ENCODE measurements at places on chromosomes 2 and 18.

- peak; percentile 91 for DNase-seq
These were observed 100.9 kb upstream of the NEUROD1 start for GRCh38 chr2:181781078-181781786.

GRCh38 chr18:28080876-28081300, 96.0 kb downstream of the CDH2 start:
- DNase-seq: no peak

DNA sequence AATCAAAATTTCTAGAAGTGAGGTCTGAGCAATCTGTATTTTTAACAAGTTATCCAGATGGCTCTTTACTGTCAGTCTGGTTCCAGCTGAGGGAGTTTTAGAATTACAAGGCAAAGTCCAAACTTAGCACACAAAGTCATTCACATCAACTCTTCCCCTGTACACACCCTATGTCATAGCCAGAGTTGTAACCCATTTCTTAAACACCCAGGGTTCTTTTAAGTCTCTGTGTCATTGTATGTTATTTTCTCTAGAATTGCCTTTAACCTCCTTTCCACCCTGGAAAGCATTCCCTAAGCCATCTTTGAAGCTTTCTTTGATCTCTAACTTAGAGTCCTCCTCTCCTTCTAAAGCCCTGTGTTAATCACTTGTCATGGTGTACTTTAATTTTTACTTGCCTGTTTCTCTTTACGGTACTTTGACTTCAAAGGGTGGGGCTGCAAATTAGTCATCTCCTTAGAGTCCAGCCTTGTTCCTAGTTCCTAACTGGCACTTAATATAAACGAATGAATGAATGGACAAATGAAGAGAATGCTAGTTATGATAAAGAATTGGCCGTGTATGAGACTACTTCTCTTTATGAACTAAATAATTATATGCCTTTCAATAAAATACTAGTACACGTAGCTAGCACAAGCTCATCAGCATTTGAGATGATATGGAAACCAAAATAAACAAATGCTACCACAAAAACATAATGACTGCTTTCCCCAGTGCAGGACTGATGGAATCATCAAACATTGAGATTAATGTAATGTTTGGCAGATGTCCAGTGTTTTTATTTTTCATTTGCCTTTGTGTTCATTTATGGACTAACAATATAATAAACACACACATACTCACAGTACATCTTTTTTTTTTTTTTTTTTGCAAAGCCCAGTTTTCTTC, 11.9 kb upstream of the ACTR3 start:
- DNase-seq: peak; percentile 6

DNA sequence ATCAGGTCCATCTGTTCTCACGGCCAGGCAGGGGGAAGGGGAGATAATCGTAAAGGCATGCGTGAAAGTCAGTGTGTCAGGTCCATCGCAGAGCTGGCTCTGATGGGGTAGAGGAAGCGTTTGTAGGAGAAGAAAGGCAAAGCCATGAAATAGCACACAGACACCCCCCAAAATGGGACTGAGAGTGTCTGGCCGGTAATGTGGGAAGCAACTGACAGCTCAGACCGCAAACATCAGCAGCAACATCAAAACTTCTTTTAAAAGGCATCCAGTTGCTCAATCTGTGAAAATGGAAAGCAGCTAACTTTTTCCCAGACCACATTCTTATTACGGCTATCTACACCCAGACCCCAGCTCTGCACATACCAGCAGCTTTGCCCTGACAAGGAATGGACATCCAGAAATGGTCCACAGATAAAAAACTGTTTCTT, 232.6 kb downstream of the EN1 start:
- DNase-seq: peak; percentile 90

GRCh38 chr2:63982335-63982734, 36.9 kb downstream of the VPS54 start:
- no peak for DNase-seq

- DNase-seq: no peak
These were observed 81.5 kb downstream of the NRP2 start for GRCh38 chr2:205763708-205764211.

- DNase-seq: peak; percentile 93
These were observed 62.2 kb upstream of the RTN4 start for GRCh38 chr2:55112229-55113031.

GRCh38 chr2:225270861-225271260, 128.6 kb upstream of the NYAP2 start:
- peak; percentile 91 for DNase-seq

DNA sequence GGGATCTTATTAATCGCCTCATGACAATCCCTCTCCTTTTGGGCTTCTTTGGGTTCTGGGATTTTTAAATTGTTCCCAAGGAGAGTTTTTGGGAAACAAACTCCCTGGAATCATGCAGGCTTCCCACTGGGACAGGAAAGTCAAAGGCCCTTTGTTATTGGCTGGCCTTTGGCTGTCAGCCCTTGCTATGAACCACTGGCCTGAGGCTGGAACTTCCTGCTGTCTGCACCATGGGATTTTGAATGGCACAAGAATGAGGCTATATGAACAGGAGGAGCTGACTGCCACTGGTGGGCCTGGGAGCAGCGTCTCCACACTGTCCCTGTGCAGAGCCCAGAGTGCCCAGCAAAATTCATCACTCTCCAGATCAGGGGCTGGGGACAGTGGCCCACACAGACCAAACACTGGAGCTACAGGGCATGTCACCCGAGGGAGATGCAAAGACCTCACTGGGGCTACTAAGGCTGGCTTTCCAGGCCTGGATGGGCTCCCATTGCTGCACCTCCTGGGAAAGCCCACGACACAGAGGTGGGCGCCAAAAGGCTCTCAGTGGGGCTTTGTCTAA, 35.7 kb downstream of the STEAP3 start:
- DNase-seq: no peak

GRCh38 chr2:107392241-107392704, 434.4 kb upstream of the RGPD4 start:
- DNase-seq: no peak

DNA sequence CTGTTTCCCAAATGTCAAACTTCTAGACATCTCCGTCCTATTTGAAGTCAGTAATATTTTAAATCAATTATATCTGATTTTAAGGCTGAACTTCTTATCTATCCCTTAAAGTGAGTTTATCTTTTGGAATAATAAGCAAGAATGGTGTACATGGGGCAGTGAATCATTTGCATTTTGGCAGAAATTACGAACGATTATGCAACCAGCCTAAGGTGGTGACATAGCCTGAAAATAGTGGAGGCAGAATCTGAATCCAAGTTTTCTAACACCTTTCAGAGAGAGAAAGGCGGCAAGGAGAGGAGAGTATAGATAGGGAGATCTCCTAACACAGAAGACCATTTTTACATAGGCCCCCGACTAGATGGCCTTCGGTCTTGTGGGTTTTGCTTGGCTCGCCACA, 10.7 kb downstream of the ZBTB14 start:
- no peak for DNase-seq

- DNase-seq: no peak
These were observed 181.8 kb upstream of the NT5C1B start for GRCh38 chr2:18771212-18771611.

- DNase-seq: no peak
These were observed 286.9 kb downstream of the MEIS1 start for GRCh38 chr2:66721776-66722175.

GRCh38 chr18:3985020-3985419, 470.1 kb downstream of the DLGAP1 start:
- DNase-seq: no peak

GRCh38 chr2:7672027-7672684, 754.9 kb downstream of the RNF144A start:
- peak; percentile 7 for DNase-seq

- DNase-seq: no peak
These were observed 12.7 kb upstream of the HNMT start for GRCh38 chr2:137951586-137951985.

DNA sequence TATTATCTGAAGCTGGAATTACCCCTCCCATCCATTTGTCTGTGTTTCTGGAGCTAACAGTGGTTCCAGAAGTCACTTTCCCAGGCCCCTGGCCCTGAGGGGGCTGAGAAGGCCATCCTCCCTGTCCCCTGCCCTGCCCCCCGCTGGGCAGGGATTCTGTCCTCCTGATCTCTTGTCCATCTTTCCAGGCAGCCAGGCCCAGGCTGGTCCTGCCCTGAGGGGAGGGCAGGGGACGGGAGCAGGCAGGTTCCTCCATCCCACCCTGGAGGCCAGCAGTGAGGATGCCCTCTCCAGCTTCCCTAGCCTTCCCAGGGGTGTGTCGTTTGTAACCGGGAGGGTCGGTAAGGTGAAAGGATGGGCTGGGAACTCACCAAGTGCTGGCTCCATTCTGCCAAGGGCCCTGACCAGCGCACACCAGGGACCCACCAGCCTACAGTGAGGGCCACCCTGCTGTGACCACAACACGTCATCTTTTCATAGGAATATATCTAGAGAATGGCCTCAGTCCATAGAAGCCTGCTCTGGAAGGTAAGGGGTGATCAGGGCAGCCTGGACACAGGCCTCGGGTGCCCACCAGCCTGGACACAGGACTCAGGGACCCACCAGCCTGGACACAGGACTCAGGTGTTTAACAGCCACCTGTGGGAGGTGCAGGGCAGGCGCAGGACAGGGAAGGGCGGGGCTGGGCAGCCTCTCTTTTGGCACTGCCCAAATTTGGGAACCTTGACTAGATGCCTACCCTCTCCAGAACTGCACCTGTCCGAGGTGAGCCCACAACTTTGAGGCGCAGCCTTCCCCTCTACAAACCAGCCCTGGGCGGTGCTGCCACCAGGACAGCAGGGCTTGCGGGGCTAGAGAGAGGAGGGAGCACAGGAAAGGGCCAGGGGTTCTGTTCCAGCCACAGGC, 35.8 kb upstream of the GPC1 start:
- no peak for DNase-seq

GRCh38 chr2:236711440-236711839, 141.8 kb downstream of the ACKR3 start:
- peak; percentile 78 for DNase-seq

- no peak for DNase-seq
These were observed 279.1 kb downstream of the ZEB2 start for GRCh38 chr2:144240656-144241339.

DNA sequence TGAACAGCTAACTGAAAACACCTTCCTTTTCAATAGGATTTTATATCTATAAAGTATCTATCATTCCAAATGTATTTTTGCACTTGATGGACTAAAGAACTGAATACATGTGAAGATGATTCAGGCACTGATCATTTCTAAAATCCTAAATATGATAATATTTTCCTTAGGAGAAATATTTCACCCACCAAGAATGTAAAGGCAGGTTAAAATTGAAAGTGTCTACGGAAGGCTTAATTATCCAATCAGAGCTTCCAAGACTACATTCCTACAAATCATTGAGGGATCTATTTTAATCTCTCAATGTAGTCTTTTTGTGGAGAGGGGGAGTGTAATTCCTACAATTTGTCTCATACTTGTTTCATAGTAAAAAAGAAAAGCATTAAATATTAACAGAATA, 3.6 kb downstream of the GALNT3 start:
- no peak for DNase-seq

- peak; percentile 54 for DNase-seq
These were observed 332.6 kb upstream of the SALL3 start for GRCh38 chr18:78647018-78647417.

GRCh38 chr18:31237142-31237541, 74.5 kb upstream of the DSC1 start:
- DNase-seq: no peak

DNA sequence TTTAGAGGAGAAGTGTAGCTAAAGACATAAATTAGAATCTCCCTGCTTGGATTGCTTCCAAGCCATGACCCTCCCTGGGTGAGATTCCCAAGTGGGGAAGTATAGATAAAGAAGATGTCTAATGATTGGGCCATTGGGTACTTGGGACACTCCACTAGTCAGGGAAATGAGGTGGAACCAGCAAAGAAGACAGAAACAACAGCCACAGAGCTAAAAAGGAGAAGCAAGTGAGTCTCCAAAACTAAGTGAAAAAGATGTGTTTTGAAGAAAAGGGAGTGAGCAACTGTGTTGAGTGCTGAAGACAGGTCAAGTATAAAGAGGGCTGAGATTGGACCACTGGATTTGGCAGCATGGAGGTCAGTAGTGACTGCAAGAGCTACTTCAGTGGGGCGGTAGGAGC, 276.7 kb upstream of the STON1 start:
- peak; percentile 71 for DNase-seq

DNA sequence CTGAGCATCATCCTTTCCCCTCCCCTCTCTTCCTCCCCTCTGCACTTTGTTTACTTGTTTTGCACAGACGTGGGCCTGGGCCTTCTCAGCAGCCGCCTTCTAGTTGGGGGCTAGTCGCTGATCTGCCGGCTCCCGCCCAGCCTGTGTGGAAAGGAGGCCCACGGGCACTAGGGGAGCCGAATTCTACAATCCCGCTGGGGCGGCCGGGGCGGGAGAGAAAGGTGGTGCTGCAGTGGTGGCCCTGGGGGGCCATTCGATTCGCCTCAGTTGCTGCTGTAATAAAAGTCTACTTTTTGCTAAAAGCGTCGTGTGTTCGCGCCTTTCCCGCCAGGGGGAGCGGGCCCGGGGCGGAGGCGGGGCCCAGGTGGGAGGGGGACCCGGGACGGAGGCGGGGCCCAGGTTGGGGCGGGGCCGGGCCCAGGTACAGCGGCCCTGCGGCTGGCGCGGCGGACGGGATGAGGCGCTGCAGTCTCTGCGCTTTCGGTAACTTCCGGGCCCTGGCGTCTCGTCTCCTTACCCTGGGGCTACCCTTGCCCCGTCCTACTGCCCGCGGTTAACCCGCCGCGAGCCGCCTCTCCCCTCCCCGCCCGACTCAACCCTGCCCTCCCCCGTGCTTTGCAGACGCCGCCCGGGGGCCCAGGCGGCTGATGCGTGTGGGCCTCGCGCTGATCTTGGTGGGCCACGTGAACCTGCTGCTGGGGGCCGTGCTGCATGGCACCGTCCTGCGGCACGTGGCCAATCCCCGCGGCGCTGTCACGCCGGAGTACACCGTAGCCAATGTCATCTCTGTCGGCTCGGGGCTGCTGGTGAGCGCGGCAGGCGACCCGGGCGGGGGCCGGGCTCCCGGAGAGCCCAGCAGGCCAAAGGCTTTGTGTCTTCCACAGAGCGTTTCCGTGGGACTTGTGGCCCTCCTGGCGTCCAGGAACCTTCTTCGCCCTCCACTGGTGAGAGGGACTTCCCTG, at the start of gene KRTCAP3:
Gene KRTCAP3, plus strand, starts transcription at position 424 of the 962 bp plus-strand sequence. Its CDS starts 32 bp downstream, at position 456.
- DNase-seq: no peak

DNA sequence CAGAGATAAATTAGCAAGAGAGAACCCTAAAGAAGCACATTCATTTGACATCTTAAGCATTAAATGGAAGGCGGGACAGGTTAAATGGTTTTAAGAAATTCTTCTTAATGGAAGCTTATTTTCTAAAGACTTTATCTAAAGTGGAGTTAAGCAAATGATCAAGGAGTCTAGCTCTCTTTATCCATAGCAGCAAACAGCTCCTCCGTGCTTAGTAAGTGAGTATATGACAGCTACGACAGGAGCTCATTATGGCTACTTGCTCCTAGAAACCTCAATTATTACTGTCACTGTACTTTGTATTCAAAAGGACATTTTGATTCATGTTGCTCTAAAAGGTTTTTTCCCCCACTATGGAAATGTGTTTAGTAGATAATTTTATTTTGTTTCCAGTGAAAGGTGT, 444.9 kb downstream of the TMX3 start:
- no peak for DNase-seq

GRCh38 chr2:176135035-176135440, 5.5 kb downstream of the HOXD8 start:
- no peak for DNase-seq
